Adrenal gland (tissue), 19 donors: ENCODE measurements at places on chromosomes 7 and 10. TPM values are rescaled to one million over a fixed set of nuclear protein-coding genes. Genes with fewer than 3 reads are reported as not detected.

PIK3AP1 gene
- 5.8 TPM for polyA plus RNA-seq

MINDY4 gene
- polyA plus RNA-seq = 7.3 TPM

ADAMTS14 gene
- 0.07 TPM for polyA plus RNA-seq

OR2A5 gene
- polyA plus RNA-seq = not detected

NODAL gene
- polyA plus RNA-seq = not detected

- no peaks in the 10 kb centered on the region for H3K4me1 ChIP-seq
- no peak overlapping the region for H3K4me3 ChIP-seq
- no peak overlapping the region for H3K27ac ChIP-seq
- no peaks in the 10 kb centered on the region for H3K36me3 ChIP-seq
- no peak for DNase-seq
Measured at GRCh38 chr7:115060095-115060870, 138.4 kb downstream of the MDFIC start.

DNA sequence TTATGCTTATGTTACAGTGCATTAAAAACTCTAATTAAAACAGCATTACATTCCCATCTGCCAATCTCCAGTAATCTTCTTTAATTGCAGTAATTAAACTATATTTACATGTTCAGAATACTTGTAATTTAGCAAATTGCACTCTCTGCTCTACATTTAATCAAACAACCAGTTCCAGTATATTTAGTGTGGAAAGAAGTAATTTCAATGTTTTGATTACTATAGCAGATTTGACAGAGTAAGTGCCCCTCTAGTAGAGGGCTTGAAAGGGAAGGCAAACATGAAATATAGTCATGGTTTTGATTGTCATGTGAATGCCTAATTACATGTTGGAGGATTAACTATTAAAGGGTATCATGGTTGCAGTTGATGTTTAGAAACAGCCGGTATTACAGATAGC, 739.7 kb downstream of the AUTS2 start:
- H3K27me3 ChIP-seq = no peaks in the 10 kb centered on the region
- H3K4me3 ChIP-seq = no peak overlapping the region
- no peaks in the 10 kb centered on the region for H3K36me3 ChIP-seq
- no peaks in the 10 kb centered on the region for H3K4me1 ChIP-seq

GRCh38 chr10:131890276-131891195, 10.3 kb upstream of the PPP2R2D start:
- no peaks in the 10 kb centered on the region for H3K27me3 ChIP-seq
- peaks cover 7% of the 10 kb centered on the region for H3K4me1 ChIP-seq
- DNase-seq = no peak
- H3K27ac ChIP-seq = peak overlapping the region; percentile 80
- H3K4me3 ChIP-seq = no peak overlapping the region

- no peaks in the 10 kb centered on the region for H3K27me3 ChIP-seq
- H3K27ac ChIP-seq = peak overlapping the region; percentile 20
- no peak overlapping the region for H3K4me3 ChIP-seq
- no peaks in the 10 kb centered on the region for H3K36me3 ChIP-seq
Measured at GRCh38 chr10:49053053-49053997, 62.0 kb downstream of the VSTM4 start.

DNA sequence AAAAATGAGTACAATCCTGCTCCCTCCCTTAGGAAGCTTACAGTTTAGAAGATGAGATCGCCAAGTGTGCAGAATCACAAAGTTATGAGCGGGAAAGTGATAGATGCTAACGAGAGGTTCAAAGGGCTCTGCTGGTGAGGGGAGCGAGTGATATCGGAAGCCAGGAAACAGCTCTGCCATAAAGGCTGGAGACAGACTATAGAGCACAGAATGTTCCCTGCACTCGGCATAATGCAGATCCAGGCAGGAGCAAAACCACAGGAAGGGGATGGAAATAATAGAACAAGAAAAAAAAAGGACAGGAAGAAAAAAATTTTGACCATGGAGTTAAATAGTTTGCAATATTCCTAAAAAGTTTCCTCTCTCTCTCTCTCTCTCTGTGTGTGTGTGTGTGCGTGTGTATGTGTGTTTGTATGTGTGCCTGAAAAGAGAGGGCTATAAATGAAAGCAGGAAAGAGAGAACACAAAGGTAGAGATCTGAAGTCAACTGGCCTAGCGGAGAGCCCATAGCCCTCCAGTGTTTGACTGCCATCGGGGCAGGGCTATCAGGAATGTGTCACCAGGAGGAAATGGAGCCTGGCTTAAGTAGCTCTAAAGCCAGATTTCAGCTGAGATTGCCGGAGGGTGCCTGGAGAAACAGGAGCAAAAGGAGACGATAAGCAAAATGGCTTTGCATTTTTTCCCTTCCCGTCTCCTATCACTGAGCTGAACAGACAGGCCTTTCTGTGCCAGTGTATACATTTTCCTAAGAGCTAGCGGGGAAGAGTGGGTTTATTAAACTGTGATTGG, 175.8 kb upstream of the LYZL1 start:
- H3K36me3 ChIP-seq = no peaks in the 10 kb centered on the region
- H3K27me3 ChIP-seq = no peaks in the 10 kb centered on the region
- no peak overlapping the region for H3K4me3 ChIP-seq
- no peak overlapping the region for H3K27ac ChIP-seq

DNA sequence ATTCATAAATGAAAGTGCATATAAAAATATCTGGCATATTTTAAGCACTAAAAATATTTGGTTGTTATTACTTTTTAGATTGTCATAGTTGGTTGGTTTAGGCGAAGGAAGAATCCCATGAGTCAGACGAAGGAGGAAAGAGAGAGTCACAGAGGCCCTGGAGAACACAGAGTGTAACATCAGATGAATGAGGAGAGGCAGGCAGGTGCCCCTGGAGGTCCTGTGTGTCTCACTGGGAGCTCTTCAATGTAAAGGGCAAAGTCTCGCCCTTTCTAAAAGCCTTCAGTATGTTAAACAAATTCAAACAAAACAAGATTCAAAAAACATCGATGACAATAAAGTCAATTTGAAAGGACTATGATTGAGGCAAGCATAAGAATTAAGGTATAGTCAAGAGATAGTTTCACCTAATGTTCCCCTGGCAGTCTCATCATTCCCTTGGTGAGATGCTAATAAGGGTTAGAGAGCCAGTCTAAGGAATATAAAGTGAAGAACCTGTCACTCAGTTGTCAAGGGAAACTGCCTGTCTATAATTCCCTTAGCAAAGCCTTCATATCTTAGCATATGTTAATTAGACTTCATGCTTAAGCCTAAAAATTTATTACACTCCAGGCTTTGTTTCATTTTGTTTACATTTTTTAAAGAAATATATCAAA, 194.3 kb downstream of the TPK1 start:
- H3K4me1 ChIP-seq = no peaks in the 10 kb centered on the region
- DNase-seq = no peak
- H3K27me3 ChIP-seq = no peaks in the 10 kb centered on the region
- H3K36me3 ChIP-seq = no peaks in the 10 kb centered on the region
- H3K4me3 ChIP-seq = no peak overlapping the region

DNA sequence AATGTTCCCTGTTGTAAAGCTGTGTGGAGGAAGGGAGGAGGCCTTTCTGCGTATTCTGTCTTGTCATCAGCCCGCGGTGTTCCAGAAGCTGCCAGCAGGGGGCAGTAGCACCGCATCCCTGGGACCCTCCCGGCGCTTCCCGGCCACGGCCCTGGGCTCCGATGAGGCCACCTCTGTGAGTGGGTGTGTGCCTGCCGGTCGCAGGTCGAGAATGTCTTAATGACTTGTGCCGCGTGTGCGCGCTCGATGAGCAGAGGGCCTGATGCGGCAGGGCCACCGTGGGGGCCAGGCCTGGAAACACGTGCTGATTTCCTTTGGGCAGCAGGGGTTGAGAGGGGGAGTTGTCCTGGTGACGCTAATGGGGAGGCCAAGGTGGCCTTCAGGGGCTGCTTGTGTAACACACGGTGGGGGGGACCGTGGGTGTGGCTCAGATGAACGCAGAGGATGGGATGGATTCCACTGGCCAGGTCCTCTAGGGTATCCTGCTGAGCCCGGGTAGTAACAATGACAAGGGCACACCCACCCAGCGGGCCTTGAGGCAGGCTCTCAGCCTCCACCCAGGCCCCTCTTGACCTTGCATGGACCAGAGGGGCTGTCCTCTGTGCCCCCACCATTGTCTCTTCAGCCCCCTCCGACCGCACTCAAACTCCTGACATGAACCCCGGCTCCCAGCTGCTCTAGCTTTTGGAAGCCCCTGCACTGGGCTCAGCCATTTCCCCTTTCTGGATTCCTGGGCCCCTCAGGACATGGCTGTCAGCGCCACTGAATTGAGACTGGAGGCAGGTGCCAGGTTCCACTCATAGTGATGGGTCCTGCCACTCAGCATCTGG, 135.9 kb upstream of the PODXL start:
- H3K27ac ChIP-seq = no peak overlapping the region
- no peak overlapping the region for H3K4me3 ChIP-seq
- H3K27me3 ChIP-seq = peaks cover 14% of the 10 kb centered on the region
- DNase-seq = peak; percentile 25
- no peaks in the 10 kb centered on the region for H3K4me1 ChIP-seq

- no peaks in the 10 kb centered on the region for H3K4me1 ChIP-seq
- no peaks in the 10 kb centered on the region for H3K27me3 ChIP-seq
- DNase-seq = no peak
- H3K36me3 ChIP-seq = no peaks in the 10 kb centered on the region
Measured at GRCh38 chr10:68110027-68110426, 739 bp downstream of the MYPN start.

DNA sequence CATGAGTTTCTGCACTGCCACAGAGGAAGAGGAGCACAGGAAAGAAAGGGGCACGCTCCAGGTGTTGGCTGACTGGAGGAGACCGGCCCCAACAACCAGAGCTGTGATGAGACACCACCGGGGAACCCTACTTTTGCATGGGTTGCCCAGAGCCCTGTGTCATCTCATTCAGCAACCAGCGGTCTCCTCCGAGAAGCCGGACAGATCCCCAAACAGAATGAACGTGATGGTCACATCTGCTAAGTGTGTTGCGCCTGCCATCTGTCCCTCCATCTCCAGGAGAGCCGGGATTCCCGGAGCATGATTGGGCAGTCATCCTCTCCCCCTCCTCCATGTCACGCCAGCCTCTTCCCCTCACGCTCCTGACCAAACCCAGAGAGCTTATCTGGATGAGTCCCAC, 22.9 kb downstream of the PARP12 start:
- no peak overlapping the region for H3K27ac ChIP-seq
- H3K36me3 ChIP-seq = peaks cover 12% of the 10 kb centered on the region
- no peak overlapping the region for H3K4me3 ChIP-seq
- H3K27me3 ChIP-seq = no peaks in the 10 kb centered on the region

DNA sequence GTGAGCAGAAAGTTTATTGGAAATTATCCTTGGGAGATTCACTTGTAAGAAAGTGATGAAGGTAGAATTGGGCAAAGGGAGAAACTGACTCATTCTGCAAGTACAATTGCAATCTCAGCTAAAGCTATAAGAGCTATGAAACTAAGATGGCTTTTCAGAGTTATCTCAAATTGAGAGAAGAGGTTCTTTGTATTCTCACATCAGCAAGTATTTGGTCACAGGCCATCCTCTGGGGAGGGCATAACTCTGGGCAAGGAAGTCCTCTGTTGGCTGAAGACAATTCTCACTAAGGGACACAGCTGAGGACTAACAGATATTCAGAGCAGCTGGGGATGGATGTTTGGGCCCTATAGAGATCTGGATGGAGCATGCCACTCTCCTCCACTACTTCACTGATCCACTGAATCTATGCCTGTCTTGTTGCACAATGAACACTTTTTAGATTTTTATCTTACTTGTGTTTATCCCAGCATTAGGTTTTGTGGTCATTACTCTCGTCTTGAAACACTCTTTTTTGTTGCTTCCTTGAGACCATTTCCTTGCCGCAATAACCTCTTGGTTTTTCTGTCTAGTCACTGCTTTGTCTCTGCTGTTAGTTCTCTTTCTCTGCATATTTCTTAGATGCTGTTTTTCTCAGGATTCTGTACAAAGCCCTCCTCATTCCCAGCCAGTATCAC, 115.1 kb downstream of the GNAI1 start:
- H3K27ac ChIP-seq = no peak overlapping the region
- H3K36me3 ChIP-seq = no peaks in the 10 kb centered on the region
- no peak overlapping the region for H3K4me3 ChIP-seq
- no peaks in the 10 kb centered on the region for H3K27me3 ChIP-seq

- no peak overlapping the region for H3K27ac ChIP-seq
- no peaks in the 10 kb centered on the region for H3K36me3 ChIP-seq
- H3K4me3 ChIP-seq = no peak overlapping the region
- no peak for DNase-seq
- H3K4me1 ChIP-seq = no peaks in the 10 kb centered on the region
Measured at GRCh38 chr10:113609704-113610108, 54.1 kb downstream of the NRAP start.

GRCh38 chr7:27132978-27133377, 2.4 kb upstream of the HOXA4 start:
- no peaks in the 10 kb centered on the region for H3K27me3 ChIP-seq
- peaks cover 13% of the 10 kb centered on the region for H3K4me1 ChIP-seq
- H3K36me3 ChIP-seq = no peaks in the 10 kb centered on the region
- H3K4me3 ChIP-seq = no peak overlapping the region
- no peak overlapping the region for H3K27ac ChIP-seq

- H3K27me3 ChIP-seq = no peaks in the 10 kb centered on the region
- H3K36me3 ChIP-seq = no peaks in the 10 kb centered on the region
- H3K4me3 ChIP-seq = no peak overlapping the region
- no peak overlapping the region for H3K27ac ChIP-seq
- H3K4me1 ChIP-seq = no peaks in the 10 kb centered on the region
Measured at GRCh38 chr10:112715581-112715980, 234.5 kb upstream of the TCF7L2 start.

- no peaks in the 10 kb centered on the region for H3K27me3 ChIP-seq
Measured at GRCh38 chr10:18561861-18562551, 89.4 kb downstream of the NSUN6 start.

DNA sequence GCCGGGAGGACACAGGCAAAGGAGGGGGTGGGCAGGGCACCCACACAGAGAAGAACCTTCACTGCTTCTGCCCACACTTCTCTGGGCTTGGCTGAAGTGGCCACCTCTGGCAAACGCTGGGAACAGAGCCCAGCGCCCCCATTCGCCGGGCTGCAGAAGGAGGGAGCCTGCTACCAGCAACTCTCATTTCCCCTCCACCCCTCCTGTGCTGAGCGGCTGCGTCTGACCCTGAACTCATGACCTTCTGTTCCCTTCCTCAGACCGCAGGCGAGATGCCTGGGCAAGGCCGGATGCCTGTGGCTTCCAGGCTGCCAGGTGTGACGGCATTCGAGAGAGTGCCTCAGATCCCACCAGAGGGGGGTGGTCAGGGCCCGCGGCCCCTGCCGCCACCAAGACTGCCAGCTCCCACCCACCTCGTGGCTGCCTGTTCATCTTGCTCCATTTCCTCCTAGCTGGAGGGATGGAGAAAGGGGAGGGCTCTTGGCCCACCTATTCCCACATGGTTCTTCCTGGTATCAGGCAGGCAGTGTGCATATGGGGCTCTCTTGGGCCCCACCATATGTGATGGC, 19.8 kb downstream of the DNAJB12 start:
- H3K27me3 ChIP-seq = no peaks in the 10 kb centered on the region
- H3K4me1 ChIP-seq = peaks cover 53% of the 10 kb centered on the region
- peaks cover 28% of the 10 kb centered on the region for H3K36me3 ChIP-seq
- peak overlapping the region; percentile 100 for H3K27ac ChIP-seq
- no peak overlapping the region for H3K4me3 ChIP-seq
- DNase-seq = peak; percentile 95

DNA sequence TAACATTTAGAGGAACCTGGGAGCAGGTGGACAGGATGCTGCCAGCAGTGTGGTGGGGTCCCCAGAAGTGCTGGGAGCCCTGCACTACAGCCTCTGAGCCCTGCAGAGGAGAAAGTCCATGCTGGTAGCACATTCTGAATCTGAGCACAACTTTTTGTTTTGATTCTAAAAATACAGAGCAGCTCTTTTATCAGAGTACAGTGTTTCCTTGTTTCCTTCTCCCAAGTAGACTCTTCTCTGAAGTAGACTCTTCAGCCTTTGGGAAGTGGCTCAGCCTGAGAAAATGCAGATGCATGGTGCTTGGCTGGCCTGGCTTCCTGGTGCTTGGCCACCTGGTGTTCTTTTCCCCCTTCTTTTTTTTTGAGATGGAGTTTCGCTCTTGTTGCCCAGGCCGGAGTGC, 9.1 kb downstream of the ADCY1 start:
- DNase-seq = no peak
- no peaks in the 10 kb centered on the region for H3K4me1 ChIP-seq
- no peaks in the 10 kb centered on the region for H3K36me3 ChIP-seq
- no peaks in the 10 kb centered on the region for H3K27me3 ChIP-seq
- no peak overlapping the region for H3K27ac ChIP-seq
- no peak overlapping the region for H3K4me3 ChIP-seq
